ENCODE measurements at places on chromosomes 16 and 17. TPM values are rescaled to one million over a fixed set of nuclear protein-coding genes. Genes with fewer than 3 reads are reported as not detected.

The CALB2 gene
- not detected for total RNA-seq

The GRAPL gene
- 85.5 TPM for total RNA-seq

The IL17C gene
- total RNA-seq, result not detected

The RAMP2 gene
- total RNA-seq, result not detected

The DPEP2 gene
- 122 TPM for total RNA-seq

The ADAD2 gene
- not detected for total RNA-seq

The TMEM97 gene
- total RNA-seq, result 6.4 TPM

The STAT5B gene
- 178 TPM for total RNA-seq

The DPEP3 gene
- 1.3 TPM for total RNA-seq

The RBFOX1 gene
- total RNA-seq, result not detected

The ZFP3 gene
- 10.4 TPM for total RNA-seq

- no peaks in the 10 kb centered on the region for H3K4me1 ChIP-seq
- no peaks in the 10 kb centered on the region for H3K36me3 ChIP-seq
- no peak overlapping the region for H3K4me3 ChIP-seq
- H3K27ac ChIP-seq, result no peak overlapping the region
These were observed 29.0 kb downstream of the NUP93 start for GRCh38 chr16:56758930-56759329.

- H3K27ac ChIP-seq, result no peak overlapping the region
- H3K4me1 ChIP-seq, result no peaks in the 10 kb centered on the region
- DNase-seq, result no peak
- H3K27me3 ChIP-seq, result no peaks in the 10 kb centered on the region
These were observed 452.3 kb downstream of the CNTNAP4 start for GRCh38 chr16:76729525-76729924.

GRCh38 chr17:65593092-65593854 is 31.8 kb upstream of the AXIN2 start:
- DNase-seq, result peak; percentile 7
- H3K27me3 ChIP-seq, result no peaks in the 10 kb centered on the region
- H3K4me3 ChIP-seq, result peak overlapping the region; percentile 39

DNA sequence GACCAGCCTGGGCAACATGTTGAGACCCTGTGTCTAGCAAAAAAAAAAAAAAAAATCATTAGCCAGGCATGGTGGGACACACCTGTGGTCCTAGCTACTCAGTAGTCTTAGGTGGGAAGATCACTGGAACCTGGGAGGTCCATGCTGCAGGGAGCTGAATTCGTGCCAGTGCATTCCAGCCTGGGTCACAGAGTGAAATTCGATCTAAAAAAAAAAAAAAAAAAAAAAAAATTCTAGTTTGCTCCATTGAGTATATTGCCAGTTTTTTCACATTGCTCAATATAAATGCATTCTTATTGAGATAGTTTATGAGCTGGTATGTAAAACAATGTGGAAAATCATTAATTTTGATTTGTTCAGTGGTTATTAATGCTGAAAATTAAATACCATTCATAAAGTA is 52.0 kb downstream of the ABHD15 start:
- no peak for DNase-seq
- H3K4me1 ChIP-seq, result no peaks in the 10 kb centered on the region
- H3K4me3 ChIP-seq, result no peak overlapping the region
- H3K27ac ChIP-seq, result no peak overlapping the region
- H3K27me3 ChIP-seq, result no peaks in the 10 kb centered on the region

DNA sequence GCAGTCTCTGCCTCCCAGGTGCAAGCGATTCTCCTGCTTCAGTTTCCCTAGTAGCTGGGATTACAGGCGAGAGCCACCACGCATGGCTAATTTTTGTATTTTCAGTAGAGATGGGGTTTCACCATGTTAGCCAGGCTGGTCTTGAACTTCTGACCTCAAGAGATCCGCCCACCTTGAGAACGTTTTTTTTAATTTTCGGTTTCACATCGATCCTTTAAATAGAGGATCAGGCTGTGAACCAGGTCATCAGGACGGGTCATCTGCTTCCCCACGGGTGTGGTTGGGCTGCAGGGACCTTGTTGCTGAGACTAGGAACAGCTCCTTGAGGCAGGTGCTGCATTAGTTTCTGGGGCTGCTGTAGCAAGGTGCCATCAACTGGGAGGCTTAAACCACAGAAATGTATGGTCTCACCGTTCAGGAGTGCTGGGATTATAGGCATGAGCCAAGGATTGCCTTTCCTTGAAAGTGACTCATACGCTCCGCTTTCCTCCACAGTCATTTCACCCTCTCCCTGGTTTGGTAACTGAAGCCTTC is 7.9 kb upstream of the NAGPA start:
- H3K27me3 ChIP-seq, result no peaks in the 10 kb centered on the region
- H3K4me3 ChIP-seq, result no peak overlapping the region
- no peaks in the 10 kb centered on the region for H3K4me1 ChIP-seq

- DNase-seq, result no peak
- H3K36me3 ChIP-seq, result no peaks in the 10 kb centered on the region
- no peaks in the 10 kb centered on the region for H3K4me1 ChIP-seq
- H3K4me3 ChIP-seq, result no peak overlapping the region
- H3K27ac ChIP-seq, result no peak overlapping the region
These were observed 78.2 kb downstream of the NXN start for GRCh38 chr17:901191-901950.

GRCh38 chr17:17035490-17035889 is 6.8 kb upstream of the MPRIP start:
- no peak overlapping the region for H3K4me3 ChIP-seq
- H3K36me3 ChIP-seq, result no peaks in the 10 kb centered on the region
- H3K4me1 ChIP-seq, result no peaks in the 10 kb centered on the region
- no peak overlapping the region for H3K27ac ChIP-seq

DNA sequence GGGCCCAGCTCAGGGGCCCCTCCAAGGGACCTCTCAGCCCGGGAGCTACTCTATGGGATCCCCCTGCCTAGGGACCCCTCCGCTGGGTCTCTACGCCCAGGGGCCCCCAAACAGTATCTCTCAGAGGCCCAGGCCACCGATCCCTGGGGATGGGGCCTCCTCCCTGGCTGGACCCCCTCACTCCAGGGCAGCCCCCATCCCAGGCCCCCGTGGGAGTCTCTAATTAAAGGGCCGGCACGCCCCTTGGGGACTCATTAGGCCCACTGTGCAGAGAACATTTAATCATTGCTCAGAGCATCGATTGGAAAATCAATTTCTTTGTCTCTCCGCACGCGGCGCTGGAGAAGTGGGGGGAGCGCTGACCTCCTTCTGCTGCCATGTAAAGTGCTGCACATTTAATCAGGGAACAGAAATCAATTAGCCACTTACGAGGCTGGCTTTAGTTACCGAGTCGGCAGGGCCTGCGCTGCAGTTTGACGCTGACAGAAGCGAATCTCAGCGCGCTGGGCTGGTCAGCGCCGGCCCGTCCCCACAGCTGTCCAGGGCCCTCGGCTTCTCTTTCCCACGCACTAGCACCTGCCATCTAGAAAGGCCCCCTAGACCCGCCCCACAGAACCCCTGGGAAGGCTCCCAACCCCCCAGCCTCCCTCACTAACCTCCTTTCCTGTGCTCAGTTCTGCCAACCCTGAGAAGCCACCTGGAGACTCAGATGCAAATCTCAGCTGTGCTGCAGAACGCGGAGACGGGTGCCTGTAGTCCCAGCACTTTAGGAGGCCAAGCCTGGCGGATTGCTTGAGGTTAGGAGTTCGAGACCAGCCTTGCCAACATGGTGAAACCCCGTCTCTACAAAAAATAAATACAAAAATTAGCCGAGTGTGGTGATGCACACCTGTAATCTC is 20.2 kb upstream of the C1QL1 start:
- no peaks in the 10 kb centered on the region for H3K36me3 ChIP-seq
- H3K4me1 ChIP-seq, result peaks cover 15% of the 10 kb centered on the region
- DNase-seq, result no peak
- no peak overlapping the region for H3K27ac ChIP-seq
- H3K4me3 ChIP-seq, result no peak overlapping the region

- H3K4me3 ChIP-seq, result peak within 1 kb of the TSS; percentile 80
- peak within 1 kb of the TSS; percentile 49 for H3K27ac ChIP-seq
- no peaks in the 10 kb centered on the region for H3K27me3 ChIP-seq
- peak; percentile 86 for DNase-seq
- H3K4me1 ChIP-seq, result peaks cover 54% of the 10 kb centered on the region
These were observed at the start of gene PRKCB for GRCh38 chr16:23835390-23836077. PRKCB (plus strand) TSS chr16:23835983.

- no peaks in the 10 kb centered on the region for H3K36me3 ChIP-seq
- no peak for DNase-seq
- H3K4me3 ChIP-seq, result no peak overlapping the region
- H3K27ac ChIP-seq, result no peak overlapping the region
- no peaks in the 10 kb centered on the region for H3K27me3 ChIP-seq
These were observed 3.7 kb downstream of the PEMT start for GRCh38 chr17:17587614-17588337.

DNA sequence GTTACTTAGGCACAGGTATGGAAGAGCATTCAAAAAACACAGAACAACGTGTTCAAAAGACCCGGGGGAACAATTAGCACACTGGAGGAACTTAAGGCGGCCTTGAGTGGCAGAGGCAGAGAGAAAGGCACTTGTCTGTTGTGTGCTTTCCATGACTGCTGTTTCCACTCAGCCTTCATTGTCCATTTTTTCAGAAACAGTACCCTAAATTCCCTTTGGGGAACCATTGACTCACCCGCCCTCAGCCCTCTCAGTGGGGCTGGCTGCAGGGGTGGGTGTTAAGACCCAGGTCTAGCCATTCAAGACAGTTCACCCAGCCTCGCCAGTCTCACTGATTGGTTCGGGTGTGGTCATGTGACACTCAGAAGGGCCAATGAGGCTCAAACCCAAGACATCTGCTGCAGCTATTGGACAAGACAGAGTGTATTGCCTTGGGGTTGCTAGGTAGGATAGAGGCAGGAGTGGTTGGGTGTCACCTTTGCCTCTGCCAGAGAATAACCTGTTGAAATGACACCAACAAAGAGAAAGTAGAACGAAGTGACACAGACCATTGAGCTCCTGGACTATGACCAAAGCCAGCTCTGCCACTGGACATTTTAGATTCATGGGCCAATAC is 19.6 kb upstream of the CEP20 start:
- no peaks in the 10 kb centered on the region for H3K36me3 ChIP-seq
- H3K4me3 ChIP-seq, result no peak overlapping the region
- no peak overlapping the region for H3K27ac ChIP-seq
- H3K4me1 ChIP-seq, result no peaks in the 10 kb centered on the region

DNA sequence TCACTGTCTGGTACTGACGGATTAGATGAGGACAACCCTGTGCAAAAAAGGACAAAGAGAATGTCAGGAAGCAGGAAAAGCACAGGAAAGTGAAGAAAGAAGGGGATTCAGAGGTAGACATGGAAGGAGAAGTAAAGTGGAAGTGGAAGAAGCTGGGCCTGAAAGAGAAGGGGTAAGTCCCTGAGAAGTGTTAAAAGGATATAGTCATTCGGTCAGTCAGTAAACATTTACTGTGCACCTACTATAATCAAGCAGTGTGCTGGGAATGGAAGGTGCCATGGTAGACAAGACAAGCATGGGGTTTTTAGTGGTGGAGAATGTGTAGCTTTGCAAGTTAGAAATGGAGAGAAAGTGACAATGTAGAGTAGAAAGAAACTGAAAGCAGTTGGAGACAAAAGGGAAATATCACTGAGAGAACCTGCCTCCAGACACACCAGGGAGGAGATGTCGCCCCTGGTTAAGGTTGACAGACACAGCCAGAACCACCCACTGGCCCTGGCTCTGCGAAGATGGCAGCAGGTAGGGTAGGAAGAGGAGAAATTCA is 4.4 kb upstream of the SP2 start:
- H3K4me3 ChIP-seq, result no peak overlapping the region
- no peaks in the 10 kb centered on the region for H3K27me3 ChIP-seq
- no peak for DNase-seq
- peaks cover 14% of the 10 kb centered on the region for H3K4me1 ChIP-seq
- peaks cover 2% of the 10 kb centered on the region for H3K36me3 ChIP-seq

- no peak overlapping the region for H3K4me3 ChIP-seq
- DNase-seq, result no peak
- no peaks in the 10 kb centered on the region for H3K4me1 ChIP-seq
- H3K27me3 ChIP-seq, result no peaks in the 10 kb centered on the region
- H3K36me3 ChIP-seq, result no peaks in the 10 kb centered on the region
These were observed 147.9 kb downstream of the HS3ST3B1 start for GRCh38 chr17:14448818-14449217.

Data from T-cell (primary cell).